AML-193 (cell line): ENCODE measurements at places on chromosomes 3 and 15.

GRCh38 chr15:90143166-90143655 lies 40.9 kb upstream of the IDH2 start:
- DNase-seq: peak; percentile 55

DNA sequence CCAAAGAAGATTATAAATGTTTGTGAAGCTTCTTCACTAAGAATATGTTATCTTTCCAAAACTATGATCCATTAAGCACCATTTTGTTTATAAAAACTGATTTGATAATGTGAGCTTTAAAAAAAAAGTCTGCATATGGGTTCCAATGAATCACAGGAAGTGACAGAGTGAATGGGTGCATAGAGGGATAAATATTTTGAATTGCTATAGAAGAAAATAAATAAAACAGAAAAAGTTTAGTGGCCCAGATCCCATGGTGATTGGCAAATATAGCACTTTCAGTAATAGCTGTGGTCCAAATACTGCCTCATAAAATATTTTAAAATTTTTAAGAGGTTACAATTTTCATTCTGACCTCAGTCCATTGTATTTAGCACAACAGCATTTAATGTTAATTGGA lies 19.2 kb downstream of the CPA3 start:
- DNase-seq: no peak

- no peak for DNase-seq
Measured at GRCh38 chr3:28553175-28553574, 204.6 kb upstream of the AZI2 start.

DNA sequence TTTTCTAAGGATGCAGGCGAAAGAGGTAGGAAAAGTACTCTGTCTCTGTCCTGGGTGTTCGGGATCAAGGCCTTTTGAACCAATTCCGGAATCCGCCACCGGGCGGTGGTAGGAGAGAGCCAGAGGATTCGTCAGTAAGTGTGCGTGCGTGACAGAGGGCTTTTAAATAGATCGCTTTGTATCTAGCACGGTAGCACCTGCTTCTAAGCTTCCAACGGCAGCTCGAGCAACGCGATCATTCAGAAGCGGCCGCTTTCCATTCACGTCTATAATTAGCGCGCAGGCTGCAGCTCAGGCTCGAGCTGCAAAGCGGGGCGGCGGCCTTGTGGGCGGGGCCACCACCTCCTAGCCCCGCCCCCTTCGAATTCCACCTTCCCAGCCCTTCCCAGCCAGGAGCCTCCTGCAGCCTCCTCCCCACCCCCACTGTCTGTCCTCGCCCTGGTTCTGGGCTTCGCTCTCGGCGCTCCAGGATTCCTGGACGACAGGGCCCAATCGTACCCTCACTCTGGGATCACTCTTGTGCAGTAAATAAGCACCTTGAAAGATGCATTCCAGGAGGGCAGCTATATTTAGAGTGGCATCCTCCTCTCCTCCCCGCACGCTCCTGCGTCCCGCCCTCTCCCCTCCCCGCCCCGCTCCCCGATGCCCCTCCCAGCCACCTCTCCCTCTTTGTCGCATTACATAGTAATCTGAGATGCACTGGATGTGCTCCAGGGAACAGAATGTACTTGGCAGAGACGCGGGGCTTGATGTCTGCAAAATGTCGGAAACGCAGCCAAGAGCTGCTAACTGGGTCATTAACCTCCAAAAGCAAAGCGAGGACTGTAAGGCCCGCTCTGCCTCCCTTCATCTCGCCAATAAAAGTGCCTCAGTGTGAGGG lies 224.1 kb upstream of the TPRG1 start:
- DNase-seq: no peak

DNA sequence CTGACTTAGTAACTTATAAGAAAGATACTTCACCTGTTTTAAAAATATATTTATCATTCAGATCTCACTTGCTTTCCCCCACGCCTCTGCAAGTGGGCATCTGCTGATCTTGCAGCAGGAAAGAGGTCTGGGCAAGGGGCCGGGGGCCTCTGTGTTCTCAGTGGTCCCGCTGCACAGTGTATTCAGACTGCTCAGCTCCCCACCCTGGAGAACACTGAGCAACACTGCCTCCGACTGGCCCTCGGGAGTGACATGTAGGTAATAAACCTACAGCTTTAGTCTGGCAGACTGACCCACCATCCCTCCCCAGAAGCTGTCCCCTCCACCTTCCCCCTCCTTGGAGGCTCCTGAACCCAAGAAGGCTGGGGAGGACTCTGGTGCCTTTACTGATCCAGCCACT lies 43.8 kb downstream of the GABRB3 start:
- no peak for DNase-seq

DNA sequence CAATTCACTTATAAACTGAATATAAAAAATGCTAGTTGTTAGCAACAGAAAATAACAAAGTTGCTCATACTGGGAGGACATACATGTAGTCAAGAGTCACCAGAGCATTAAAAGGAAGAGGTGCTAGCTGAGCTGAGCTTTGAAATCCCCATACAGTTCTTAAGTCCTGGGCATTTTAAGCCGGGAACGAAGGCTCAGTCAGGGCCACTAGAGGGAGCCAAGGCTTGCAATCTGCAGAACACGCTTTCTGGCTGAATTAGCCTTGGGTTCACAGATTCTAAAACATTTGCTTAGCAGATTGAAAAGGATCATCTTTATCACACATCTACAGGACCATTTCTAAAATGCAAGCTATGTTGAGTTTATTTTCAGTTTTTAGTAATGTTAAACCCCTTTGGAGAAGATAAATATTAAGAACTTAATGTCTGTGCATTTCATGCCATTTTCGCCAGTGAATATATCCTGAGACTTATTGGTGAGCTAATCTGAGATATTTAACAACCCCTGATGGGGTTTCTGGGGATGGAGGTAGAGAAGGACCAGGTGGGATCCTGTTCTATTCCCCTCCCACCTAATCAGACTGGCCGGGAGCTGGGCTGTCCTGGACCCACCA lies 26.3 kb upstream of the MNS1 start:
- peak; percentile 69 for DNase-seq

- no peak for DNase-seq
Measured at GRCh38 chr15:79682851-79683288, 213.9 kb downstream of the MTHFS start.

DNA sequence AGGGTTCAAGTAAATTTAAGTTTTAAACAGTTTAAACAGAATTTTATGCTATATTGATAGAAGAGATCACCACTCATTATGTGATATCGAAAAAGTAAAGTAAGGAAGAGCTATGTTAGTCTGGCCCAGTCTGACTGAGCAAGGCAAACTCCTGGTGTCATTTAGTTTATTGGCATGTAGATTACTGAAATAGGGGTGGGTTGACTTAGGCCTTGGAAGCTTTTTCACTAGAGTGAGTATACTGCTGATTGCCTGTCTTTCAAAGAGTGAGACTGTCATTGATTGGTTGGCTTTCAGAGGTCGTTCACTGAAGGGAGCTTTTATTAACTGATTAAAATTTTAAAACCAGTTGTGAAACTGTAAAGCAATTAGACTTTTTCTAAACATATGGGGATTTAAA lies 294.5 kb downstream of the NAALADL2 start:
- no peak for DNase-seq

DNA sequence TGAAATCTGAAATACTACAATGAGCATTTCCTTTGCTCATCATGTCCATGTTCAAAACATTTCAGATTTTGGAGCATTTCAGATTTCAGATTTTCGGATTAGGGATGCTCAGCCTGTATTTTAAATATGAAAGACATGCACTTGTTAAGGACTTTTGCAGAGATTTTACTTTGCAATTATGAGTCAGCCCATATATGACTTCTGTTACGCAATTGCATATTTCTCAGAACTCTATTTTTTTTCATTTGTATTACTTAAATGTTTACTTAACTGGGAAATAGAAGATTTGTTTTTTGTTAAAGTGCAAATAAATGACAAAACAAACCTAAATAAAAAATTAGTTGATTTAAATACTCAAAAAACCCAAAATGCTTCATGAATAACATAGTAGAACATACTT lies 376.2 kb downstream of the ZBTB20 start:
- peak; percentile 45 for DNase-seq

DNA sequence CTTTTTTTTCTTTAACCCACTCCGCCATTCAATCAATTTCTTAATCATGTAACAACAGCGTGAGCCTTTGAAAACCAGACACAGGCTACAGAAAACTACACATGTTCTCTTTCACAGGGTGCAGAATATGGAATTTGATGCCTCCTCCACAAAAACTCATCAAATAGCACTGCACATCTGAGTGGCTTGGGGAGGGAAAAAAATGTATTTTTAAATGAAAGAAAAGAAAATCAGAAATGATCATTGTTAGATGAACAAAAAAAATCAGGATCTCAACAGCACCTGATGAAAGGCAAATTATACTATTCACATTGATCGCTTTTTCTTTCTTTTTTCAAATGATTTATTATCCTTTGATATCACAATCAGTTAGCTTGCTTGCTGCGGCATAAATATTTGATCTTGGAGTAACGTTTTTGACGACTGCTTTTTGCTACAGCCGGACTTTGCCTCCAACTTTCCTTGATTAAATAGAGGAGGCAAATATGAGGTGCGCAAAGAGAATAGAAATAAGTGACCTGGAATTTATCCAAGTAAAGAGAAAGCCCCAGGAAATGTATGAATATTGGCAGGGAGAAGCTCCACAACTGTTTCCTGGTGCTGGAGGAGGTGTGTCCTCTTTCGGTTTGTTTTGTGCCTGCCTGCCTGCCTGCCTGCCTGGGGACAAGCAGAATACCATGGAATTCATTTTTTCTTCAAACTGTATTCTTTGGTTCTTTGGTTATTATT lies 63.1 kb downstream of the EDEM1 start:
- no peak for DNase-seq

DNA sequence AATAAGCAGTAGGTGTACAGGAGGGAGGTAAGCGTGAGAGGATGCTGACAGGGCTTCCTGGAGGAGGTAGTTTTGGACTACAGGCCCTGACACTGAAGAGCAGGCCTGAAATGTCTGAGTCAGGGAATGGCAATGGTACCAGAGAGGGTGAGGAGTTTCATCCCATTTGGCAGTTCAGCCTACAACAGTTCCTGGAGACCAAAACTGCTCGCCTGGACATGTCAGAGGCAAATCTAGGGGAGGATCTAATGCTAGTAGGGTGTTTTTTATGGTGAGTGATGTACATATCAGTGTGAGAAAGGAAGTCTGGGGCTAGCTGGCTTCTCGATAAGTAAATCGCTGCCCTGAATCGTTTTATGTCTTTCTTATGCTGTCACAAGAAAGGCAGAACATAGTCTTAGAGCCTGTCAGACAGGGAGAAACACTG lies 13.8 kb upstream of the TNFSF10 start:
- no peak for DNase-seq

GRCh38 chr15:101432982-101433381 lies 56.5 kb downstream of the PCSK6 start:
- DNase-seq: no peak

GRCh38 chr3:187130346-187131066 lies 8.8 kb downstream of the RPL39L start:
- DNase-seq: peak; percentile 28

DNA sequence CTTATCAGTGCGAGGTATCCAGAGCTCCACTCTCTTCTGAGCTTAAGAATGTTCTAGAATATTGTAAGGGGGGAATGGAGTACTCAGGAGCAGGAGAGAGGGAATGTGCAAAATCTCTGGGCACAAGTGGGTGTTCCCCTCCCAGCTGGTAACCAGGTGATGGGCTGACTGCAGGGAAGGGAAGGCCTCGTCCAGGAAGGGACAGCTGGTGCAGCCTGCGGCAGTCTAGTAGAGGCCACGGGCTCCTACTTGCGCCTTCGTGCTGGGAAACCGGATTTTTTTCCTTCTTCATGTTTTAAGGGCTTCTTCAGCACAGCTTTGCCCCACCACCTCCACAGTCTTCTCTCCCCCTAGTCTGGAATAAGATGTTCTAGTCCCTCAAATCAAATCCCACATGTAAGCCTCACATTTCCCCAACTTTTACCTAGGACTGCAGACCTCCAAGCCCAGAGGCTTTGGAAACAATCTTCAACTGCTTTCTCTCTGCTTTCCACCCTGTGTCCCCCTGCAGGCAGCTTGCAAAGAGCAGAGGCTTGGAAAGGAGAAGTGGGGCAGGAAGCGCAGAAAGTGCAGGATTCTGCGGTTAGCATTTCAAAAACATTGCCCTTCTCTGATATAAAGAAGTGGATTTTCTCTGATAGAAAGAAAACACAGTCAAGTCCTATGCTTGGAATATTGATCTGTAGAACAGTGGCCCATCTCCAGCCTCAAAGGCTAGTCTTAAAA lies 11.9 kb upstream of the CGNL1 start:
- peak; percentile 70 for DNase-seq

- no peak for DNase-seq
Measured at GRCh38 chr3:117695321-117695720, 985.7 kb downstream of the TUSC7 start.

DNA sequence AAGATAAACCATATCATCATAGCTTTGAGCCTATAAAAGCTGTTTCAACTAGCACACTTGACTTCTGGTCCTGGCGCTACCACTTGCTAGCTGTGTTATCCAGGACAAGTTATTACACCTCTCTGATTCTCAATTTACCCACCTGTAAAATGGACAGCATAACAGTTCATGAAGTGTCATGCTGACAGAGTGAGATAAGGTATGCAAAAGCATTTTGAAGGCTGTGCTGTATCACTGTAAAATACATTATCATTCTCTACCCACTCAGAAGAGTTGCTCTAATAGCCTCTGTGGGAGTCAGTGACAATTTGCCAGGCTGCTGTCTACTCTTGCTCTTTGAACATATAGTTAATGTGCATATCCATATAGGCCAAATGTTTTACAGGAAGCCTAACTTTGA lies 93.0 kb downstream of the SSR3 start:
- DNase-seq: no peak

DNA sequence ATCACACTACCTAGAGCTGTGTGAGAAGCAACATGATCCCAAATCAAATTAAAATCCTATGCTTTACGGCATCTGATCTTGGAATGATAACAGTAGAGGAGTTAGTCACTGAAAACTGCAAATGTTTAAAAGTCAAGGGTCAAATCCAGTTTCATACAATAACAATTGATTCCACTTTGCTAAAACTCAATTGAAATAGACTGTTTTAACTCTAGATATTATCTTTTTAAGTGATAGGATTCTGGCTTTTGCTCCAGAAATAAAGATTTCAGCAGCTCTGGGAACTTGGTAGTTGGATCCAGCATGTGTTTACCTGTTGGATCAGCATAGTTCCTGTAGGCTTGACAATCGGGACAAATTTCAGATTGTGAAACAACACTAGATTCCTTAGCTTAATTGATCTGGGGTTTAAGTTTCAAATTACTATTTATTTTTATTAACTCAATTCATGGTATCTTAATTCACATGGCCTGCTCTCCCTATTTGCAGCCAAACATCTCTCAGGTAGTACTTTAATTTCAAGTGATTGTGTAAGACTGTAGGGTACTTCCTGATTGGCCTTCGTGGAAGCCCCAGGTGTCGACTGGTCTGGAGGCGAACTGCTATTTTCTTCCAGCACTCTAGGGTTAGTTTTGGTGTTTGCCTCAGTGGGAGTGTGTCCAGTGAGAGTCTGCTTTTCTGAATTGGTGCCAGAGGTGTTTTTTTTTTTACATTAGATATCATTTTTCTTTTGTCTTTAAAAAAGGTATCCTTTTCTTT lies 16.6 kb downstream of the NFKBIZ start:
- DNase-seq: no peak

GRCh38 chr3:2303566-2303965 lies 204.9 kb downstream of the CNTN4 start:
- DNase-seq: no peak
